ENCODE measurements at places on chromosomes 2 and 18. TPM values are rescaled to one million over a fixed set of nuclear protein-coding genes. Genes with fewer than 3 reads are reported as not detected.

MC4R gene
- total RNA-seq, result not detected

C18orf54 gene
- total RNA-seq, result 12.7 TPM

KCNG2 gene
- total RNA-seq, result not detected

ALK gene
- 0.27 TPM for total RNA-seq

MFSD2B gene
- total RNA-seq, result not detected

LDLRAD4 gene
- 0.54 TPM for total RNA-seq

ASB18 gene
- total RNA-seq, result not detected

CCDC74B gene
- 9.7 TPM for total RNA-seq

HRH4 gene
- total RNA-seq, result under 0.01 TPM

IFT172 gene
- 25.7 TPM for total RNA-seq

GALNT1 gene
- total RNA-seq, result 49.0 TPM

ARHGEF33 gene
- total RNA-seq, result 0.25 TPM

TLX2 gene
- not detected for total RNA-seq

CPLX4 gene
- not detected for total RNA-seq

ATP6V1B1 gene
- 0.09 TPM for total RNA-seq

TMEM17 gene
- 4.4 TPM for total RNA-seq

PRKRA gene
- 34.2 TPM for total RNA-seq

SCLY gene
- total RNA-seq, result 2.6 TPM

TUBB8B gene
- not detected for total RNA-seq

IL1F10 gene
- total RNA-seq, result not detected

IL1B gene
- not detected for total RNA-seq

AGXT gene
- total RNA-seq, result not detected

PRSS56 gene
- total RNA-seq, result not detected

FAM237A gene
- total RNA-seq, result not detected

NR4A2 gene
- total RNA-seq, result 0.41 TPM

SAP130 gene
- total RNA-seq, result 3.5 TPM

GBX2 gene
- total RNA-seq, result 0.25 TPM

RTP5 gene
- total RNA-seq, result not detected

PRKAG3 gene
- 0.41 TPM for total RNA-seq

SERPINB13 gene
- total RNA-seq, result not detected
